ENCODE measurements at places on chromosomes 3 and 15. TPM values are rescaled to one million over a fixed set of nuclear protein-coding genes. Genes with fewer than 3 reads are reported as not detected.

Gene IQCH
- total RNA-seq: 4.2 TPM

Gene CCK
- not detected for total RNA-seq

Gene CHRM5
- total RNA-seq: not detected

Gene FRMD4B
- total RNA-seq: under 0.01 TPM

Gene NDN
- total RNA-seq: 94.7 TPM

Measured in smooth muscle cell of the umbilical artery (primary cell).